ENCODE measurements at places on chromosomes 11 and 22. TPM values are rescaled to one million over a fixed set of nuclear protein-coding genes. Genes with fewer than 3 reads are reported as not detected.

MIAT gene
- total RNA-seq, result 0.64 TPM

- peak; percentile 30 for DNase-seq
Measured at GRCh38 chr11:83054904-83055380, 16.8 kb downstream of the RAB30 start.

DNA sequence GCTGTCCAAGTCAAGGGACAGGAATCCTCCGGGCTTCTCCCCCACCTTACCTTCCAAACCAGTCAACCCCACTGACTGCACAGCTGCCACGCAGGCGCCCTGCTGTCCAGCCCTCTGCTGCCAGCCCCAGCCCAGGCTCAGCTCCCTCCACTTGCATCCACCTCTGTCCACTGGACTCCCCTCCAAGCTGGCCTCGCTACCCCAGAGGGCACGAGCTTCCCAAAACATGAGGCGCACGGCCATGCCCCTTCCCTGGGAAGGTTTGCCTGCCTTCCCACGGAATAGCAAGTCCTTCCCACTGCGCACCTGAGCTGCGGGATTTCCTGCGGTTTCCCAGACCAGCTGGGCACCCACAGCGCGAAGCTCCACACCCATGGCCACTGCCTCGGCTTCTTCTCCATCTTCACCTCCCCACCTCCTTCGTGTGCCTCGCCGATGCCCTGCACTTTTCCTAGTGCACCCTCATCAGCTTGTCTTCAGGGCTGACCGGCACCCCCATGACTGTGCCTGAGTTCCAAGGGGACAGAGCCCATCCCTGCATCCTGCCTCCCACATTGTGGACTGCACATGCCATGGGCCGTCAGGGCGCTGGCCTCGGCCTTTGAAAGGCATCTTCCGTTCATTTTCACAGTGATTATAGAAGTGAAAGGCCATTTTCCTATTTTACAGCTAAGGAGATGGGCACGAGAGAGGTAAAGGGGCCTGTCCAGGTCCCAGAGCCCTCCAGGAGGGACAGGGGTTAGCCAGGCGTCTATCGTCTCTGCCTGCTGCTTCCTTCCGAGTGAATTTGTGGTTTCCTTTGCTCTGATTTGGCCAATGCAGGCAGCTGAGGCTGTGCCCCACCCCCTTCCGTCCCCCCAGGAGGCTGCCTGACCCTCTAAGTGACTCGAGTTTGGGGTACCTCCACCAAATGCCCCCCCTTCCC is 16.4 kb downstream of the IFITM10 start:
- no peak for DNase-seq

GRCh38 chr11:85752890-85753581 is 57.9 kb downstream of the SYTL2 start:
- no peak for DNase-seq

OR4C3 gene
- total RNA-seq, result not detected

DNA sequence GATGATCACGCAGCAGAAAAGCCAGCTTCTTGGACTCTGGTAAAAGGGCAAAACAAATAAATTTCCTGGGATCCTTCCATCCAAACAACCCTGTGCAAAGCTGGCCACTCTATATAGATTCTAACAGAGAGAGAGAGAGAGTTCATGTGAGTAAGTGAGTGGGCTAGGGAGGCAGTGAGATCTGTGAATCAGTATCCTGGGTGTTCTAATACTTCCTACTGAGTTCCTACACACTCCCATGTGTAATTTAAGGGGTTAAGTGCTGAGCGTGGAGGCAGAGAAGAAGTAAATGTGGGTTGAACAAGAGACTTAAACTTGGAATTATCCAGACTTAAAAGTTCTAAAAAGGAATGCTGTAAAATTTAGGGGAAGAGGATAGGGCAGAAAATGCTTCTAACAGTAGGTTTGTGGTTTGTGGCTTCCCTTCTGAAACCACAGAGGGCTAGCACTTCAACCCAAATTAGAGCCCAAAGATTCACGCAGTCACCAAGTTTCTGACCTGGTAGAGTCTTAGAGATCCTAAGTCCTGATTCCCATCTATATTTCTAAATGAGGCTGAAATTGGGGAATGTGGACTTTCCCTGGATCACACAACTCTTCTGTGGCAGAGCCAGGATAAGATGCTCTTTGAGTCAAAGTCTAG is 413.9 kb downstream of the TENM4 start:
- DNase-seq, result no peak

All from Calu3 (cell line).